Kidney epithelial cell (primary cell): ENCODE measurements at places on chromosomes 11 and 22.

DNA sequence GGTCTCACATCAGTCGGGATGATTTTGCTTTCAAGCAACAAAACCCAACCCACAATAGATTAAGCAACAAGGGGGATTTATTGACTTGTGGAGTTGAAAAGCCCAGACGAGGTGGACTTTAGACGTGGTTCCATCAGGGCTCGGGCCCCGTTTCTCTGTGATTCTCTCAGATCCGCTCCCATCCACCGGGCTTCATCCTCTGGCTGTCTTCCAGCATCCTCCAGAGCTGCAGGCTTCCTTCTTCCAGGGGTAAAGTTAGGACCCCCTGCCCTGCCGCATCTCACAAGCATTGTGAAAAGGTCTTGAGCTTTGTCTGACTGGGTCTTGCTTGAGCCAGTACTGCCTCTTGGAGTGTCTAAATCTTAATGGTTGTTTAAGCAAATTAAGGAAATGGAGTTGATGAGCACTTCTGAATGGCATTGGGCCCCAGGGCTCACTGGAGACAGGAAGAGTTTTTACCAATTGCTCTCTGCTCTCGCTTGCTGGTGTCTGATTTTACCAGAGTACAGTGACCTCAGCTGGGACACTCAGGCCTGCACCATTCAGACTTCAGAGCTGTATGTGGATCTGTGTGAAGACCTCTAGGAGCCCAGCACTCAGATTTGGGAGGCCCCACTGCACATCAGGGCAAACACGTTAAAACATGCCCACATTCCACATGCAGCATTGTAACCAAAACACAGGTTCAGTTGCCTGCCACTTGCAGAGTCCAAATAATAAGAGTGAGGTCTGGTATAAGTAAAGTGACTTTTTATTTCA, 13.5 kb upstream of the FTH1 start:
- no peak for DNase-seq

GRCh38 chr11:3014057-3014938, 22.2 kb upstream of the NAP1L4 start:
- DNase-seq: no peak

- no peak for DNase-seq
Observed at GRCh38 chr11:96197801-96198701, 144.9 kb downstream of the MAML2 start.

DNA sequence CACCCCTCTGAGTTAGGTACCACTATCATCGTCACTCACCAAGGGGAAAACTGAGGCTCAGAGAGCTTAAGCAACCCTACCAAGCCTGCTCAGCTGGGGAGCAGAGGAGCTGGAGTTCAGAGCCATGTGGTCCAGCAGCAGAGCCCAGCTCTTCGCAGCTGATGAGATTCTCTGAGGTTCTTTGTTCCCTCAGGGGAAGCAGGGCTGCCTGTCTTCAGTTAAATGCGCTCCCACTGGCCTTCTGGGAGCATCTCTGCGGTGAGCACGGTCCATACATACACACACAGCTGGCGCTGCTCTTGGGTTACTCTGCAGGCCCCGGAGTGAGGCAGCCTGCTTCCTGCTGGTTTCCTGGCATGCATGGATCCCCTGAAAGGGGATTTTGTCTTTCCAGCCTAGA, 5.2 kb upstream of the PTGDR2 start:
- no peak for DNase-seq

DNA sequence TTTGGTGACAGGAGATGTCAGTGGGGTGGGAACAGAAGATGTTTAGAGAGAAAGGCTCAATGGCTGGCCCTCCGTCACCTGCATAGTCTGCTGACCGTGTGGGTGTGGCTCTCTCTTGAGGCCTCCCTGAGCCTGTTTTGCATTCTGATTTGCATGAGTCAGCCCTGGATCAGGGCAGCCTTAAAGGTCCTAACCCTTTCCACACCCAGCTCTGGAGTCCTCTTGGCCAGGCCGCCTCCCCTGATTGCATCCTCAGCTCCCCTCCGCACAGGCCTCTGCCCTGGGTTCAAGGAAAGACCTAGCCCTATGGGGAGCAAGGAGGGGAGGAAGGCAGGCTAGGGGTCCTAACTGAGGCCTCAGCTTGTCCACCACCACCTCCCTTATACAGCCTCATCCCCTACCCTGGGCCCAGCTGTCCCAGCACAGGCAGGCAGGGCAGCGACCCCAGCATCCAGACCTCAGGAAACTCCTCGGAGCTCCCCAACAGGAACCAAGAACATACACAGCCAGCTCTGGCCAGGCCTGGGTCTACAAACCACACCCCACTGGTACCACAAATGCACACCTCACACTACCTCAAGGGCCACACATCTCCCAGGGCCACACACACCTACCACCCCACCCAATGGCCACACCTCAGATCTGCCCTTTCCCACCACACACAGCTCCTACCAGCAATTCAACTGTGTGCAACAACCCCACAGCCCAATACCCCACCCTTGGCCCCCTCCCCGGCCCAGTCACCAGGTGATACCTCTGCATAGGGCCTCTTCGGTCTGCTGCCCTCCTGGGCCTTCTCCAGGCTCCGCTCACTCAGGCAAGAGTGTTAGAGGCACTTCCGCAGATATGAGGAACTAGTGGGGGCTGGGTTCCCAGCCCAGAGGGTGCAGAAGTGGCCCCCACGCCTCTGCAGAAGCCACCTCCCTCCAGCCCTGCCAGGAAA, 13.7 kb downstream of the ARAP1 start:
- no peak for DNase-seq

- DNase-seq: no peak
Observed at GRCh38 chr11:86072211-86072610, 3.3 kb upstream of the PICALM start.

- DNase-seq: no peak
Observed at GRCh38 chr22:32469799-32470212, 4.8 kb upstream of the FBXO7 start.

DNA sequence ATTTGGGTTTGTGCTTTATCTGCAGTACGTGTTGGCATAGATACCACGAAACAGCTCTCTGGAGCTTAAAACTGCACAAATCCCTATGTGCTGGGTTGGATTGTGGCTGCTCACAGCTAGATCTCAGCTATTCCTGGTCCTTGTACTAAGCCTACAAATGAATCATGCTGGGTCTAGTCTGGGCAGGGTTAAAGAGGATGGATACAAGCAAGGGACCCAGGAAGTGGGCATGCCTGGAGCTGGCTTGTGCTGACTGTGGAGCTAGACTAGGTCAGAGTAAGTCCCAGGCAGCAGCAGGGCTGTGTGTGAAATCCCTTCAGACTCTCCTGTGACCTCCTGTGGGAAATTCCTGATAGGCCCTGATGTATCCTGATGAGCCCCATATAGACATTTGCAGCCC, 3.9 kb upstream of the E2F8 start:
- no peak for DNase-seq

DNA sequence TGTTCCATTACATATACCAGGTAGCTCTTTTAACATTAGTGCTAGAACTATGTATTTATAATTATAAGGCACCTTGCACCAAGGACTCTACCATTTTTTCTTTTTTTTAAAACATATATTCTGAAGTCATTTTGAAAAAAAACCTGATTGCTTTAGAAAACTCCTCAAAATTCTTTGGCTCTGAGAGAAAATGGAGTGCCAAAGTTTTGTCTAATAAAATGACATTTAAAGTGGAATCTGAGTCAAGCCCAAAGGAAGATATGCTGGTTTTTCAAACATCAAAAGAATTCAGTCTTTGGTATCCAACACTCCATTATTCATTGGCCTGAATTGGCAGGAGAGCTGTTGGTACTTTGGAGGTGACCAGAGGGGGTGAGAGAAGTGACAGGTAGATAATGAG, 116.5 kb downstream of the ME3 start:
- DNase-seq: no peak

DNA sequence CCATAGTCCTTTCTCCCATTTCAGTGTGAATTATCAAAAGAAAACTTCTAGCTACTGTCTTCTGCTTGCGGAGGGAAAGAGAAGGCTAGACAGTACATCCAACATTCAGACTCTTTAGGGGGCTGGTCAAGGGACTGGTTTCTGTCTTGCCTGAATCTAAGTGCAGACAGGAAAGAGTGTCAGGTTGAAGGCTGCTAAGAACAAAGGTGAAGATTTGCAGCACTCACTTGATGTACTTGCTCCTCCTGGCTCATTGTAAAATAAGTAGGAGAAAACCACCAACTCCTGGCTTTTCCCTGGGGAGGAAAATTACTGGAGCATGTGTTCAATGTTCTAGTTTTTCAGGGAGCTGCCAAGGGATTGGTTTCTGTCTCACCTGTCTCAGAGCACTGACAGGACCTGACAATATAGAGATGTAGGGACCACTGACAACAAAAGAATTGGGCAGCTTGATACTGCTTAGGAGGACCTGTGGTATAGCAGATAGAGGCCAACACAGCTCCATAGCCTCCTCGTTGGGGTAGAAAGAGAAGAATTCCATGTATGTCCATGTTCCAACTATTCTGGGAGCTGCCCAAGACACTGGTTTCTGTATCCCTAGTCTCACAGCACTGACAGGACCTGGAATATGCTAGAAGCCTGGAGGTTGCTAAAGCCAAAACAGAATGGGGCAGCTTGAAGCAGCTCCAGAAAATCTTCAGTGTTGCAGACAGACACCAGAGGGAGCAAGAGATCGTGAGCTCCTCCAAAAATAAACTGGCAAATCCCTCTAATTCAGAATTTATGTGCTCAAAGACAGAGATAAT, 39.7 kb upstream of the MMP12 start:
- peak; percentile 28 for DNase-seq

DNA sequence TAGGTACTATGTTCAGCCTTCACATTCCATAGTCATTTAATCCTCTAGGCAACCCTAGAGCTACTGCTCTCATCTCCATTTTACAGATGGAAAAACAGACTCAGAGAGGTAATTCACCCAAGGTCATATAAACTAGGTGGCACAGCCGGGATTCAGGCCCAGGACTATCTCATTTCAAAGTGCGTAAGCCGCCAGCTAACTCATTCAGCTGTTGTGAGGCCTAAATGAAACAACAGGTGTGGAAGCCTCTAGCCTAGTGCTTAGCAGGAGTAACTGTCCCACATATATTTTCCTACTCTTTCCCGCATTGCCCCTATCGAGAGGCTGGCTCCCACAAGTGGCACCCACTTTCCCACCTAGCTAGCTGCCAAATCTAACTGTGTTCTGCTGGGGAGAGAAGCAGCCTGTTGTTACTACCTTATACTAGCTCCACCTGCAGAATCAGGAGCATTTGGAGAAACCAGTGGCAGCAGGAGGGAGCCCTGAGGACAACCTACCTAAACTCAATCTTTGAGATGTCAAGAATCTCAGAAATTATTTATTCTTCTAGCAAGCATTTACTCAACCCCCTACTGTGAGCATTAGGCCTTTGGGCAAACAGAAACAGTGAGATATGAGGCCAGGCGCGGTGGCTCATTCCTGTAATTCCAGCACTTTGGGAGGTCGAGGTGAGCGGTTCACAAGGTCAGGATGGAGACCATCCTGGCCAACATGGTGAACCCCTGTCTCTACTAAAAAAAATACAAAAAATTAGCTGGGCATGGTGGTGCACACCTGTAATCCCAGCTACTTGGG, 20.9 kb downstream of the PRG3 start:
- no peak for DNase-seq

DNA sequence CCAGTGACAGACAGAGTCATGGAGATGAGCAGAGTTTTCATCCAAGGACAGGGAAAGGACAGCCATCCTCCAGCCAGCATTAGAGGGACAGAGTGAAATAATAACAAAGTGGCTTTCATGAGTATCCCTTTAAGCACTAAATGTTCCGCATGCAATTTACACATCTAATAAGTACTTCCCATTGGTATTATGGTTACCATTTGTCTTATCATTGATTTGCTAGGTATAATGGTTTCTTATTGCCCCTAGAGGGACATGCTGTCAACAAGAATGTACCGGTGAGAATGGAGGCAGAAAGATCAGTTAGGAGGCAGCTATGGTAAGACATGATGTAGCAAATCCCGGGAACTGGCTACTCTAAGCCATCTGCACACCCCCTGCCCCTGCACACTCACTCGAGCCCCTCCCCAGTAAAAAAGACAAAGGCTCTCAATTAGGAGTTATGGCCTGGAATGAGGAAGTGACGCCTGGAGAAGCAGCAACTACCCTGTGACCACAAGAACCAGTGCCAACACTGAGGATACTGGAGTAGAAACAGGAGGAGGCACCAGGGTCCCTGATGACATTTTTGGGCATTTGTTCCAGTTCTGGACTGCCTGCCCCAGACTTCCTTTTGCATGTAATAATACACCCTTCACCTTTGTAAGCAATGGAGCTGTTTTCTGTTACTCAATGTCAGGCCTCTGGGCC, 30.2 kb upstream of the HMGXB4 start:
- DNase-seq: no peak

DNA sequence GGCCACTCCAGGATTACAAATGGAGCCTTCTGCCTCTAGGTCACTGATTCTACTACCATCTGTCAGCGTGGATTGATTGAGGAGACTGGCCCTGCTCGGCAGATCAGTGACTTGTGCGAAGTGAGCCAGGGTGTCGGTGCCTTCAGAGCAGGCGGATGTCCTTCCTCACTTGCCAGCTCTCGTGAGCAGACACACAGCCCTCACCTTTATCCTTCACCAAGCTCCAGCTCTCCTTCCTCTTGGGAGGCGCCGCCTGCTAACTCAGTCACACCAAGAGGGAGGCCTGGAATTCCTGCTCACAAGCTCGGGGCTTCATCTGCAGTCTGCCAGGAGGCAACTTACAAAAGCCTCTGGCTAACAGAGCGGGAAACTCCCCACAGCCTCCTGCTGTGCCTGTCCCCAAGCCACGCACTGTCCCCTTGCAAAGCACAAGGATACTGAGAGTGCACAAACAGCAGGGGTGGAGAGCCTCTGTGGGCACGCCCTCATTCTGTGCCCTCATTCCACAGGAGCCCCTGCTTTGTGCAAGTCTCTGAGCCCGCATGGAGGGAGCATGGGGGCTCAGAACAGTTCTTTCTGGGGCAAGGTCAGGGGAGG, 3.5 kb upstream of the TCF20 start:
- no peak for DNase-seq

DNA sequence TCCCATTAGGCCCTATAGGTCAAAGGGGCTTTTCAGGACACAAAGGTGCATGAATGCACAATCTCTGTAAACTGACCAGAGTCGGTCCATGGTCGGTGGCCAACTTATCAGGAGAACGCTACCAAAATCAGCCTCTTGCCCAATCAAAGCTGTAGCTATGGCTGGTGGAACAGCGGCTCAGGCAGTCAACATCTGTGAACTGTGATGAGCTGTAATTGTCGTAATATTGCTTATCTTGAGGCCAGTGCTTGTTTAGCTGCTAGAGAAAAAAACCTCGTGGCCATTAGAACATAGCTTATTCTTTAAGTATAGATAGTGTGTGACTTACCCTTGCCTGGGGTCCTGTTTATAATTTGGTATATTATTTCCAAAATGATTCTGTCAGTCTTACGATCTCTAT, 14.4 kb upstream of the CHST1 start:
- no peak for DNase-seq

GRCh38 chr11:113577356-113578032, 102.3 kb upstream of the DRD2 start:
- DNase-seq: no peak
